ENCODE measurements at places on chromosomes 2 and 18.
A peak's percentile ranks its signal among the peaks of the same experiment; 100 is the strongest.

DNA sequence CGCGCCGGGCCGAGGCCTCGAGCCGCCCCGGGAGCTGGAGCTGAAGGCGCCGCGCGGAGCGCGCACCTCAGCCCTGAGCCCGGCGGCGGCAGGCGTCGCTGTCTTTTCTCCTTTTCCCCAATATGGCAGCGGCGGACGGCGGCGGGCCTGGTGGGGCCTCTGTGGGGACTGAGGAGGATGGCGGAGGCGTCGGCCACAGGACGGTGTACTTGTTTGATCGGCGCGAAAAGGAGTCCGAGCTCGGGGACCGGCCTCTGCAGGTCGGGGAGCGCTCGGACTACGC is 369 bp downstream of the SMCHD1 start:
- DNase-seq, result peak; percentile 36

DNA sequence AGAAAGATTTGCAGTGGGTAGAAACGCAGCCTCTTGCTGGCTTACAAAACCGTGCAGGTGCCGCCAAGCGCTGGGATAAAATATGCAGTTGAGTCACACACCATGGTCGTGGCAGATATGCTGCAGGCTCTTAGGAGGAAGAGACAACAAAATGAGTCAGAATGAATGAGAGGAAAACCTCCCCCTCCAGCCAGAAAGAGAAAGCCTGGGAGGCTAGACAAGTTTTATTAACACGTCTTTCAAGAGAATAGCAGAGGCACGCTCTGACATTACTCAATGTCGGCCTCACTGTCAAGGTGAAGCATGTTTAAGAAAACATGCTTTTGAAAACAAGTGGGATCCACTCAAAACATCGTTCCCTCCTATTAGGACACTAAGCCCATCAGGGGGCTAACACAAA is 37.1 kb upstream of the ZCCHC2 start:
- DNase-seq, result no peak

DNA sequence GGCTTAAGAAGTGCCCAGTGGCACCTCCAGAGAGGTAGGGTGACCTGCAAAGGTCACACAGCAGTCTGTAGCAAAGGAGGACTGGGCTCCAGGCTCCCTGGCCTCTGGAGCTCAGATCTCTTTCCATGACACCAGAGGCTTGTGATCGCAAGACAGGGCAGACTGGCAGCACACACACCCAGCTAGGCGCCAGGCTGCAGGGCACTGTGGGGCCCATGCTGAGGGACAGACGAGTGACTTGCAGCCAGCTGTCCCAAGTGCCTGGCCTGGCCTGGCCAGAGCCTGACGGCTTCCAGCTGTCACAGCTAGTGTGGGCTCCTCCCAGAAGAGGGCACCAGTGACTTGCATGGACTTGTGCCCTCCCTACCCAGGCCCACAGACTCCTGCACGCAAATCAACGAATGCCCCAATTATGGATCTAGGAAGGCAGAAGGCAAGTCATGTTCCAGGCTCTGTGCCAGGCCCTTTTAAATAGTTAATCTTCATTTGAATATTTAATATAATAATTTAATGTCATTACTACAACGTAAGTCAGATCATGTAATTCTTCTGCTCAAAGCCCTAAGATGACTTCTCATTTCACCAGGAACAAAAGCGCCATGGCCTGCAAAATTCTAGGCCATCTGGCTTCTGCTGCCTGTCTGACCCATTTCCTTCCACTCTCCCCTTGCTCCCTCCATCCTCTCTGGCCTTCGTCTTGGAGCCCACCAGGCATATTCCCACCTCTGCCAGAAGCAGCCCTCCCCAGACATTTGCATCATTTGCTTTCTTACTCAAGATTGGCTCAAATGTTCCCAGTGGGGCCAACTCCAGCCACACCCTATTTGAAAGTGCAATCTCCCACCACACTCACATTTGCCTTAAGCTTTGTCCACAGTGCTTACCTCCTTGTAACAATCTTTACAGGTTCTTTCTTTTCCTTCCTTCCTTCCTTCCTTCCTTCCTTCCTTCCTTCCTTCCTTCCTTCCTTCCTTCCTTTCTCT is 3.7 kb upstream of the SPEG start:
- no peak for DNase-seq

- no peak for DNase-seq
These were observed 52.2 kb downstream of the CUL3 start for GRCh38 chr2:224532931-224533330.

GRCh38 chr2:26725521-26725820 is 32.9 kb downstream of the KCNK3 start:
- no peak for DNase-seq

- no peak for DNase-seq
These were observed 146.5 kb downstream of the SH3BP4 start for GRCh38 chr2:235098269-235098668.

GRCh38 chr18:31679791-31680432 is 4.5 kb downstream of the B4GALT6 start:
- no peak for DNase-seq

DNA sequence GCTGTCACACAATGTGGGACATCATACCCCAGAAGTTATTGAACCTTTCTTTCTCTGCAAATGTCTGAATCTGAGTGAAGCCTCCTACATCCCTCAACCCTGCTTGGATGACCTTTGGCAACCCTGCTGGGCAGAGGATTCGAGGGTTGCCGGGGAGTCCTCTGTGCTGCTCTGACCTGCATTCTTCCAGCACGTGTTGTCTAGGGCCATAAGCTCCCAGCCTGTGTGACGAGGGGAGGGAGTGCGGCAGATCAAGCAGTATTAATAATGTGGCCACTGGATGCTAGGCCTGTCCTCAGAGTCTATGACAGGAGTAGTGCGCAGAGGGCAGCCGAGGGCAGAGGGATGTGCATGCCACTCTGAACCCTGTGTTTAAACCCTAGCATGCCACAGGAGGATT is 58.8 kb downstream of the RPL37A start:
- no peak for DNase-seq

DNA sequence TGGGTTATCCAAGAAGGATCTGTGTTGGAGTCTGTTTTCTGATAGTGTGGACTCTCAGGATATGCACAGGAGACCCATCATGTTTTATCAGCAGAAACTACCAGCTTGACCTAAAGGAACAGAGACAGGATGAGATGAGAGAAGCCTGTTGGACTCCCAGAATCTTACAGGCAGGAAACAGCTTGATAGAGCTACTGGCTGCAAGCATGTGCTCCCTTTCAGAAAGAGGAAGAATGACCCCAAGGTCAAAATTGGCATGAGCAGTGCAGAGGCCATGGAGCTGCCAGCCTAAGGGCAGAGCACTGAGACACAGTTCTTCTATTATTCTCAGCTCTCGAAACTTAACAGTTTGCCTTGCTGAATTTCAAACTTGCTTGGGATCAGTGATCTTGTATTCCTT is 135.2 kb upstream of the NFATC1 start:
- peak; percentile 39 for DNase-seq

- DNase-seq, result no peak
These were observed 8.2 kb downstream of the NFATC1 start for GRCh38 chr18:79403723-79404566.

DNA sequence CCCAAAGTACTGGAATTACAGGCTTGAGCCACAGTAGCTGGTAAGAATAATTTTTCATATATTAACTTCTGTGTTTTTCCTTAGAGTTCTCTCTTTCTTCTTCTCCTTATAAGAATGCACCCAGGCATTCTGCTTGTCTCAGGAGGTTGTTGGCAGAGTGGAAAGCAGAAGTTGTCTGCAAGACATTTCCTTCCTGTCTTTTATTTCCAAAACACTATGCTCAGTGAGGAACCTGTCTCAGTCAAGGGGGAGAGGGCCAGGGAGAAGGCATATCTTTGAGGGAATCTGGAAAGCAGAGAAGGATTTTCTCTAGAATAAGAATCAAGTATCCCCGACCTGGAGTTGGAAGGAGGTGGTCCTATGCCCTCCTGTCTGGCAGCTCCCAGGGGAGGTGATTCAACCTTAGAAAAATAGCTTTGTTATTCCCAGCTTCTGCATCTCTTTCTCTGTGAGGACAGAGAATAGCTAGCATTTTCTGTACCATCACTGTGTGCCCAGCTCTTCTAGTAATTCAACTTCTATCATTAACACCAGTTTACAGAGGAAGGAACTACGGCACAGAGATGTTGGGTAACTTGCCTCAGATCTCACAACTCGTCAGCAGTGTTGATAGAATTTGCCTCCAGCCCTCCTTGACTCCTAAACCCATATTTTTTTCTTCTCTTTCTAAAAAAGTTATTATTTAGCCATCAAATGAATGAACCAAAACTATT is 3.8 kb upstream of the LPIN2 start:
- DNase-seq, result peak; percentile 97

GRCh38 chr2:179954026-179954425 is 53.1 kb downstream of the CWC22 start:
- DNase-seq, result no peak

- peak; percentile 22 for DNase-seq
These were observed 2.0 kb upstream of the THUMPD2 start for GRCh38 chr2:39780825-39781600.

DNA sequence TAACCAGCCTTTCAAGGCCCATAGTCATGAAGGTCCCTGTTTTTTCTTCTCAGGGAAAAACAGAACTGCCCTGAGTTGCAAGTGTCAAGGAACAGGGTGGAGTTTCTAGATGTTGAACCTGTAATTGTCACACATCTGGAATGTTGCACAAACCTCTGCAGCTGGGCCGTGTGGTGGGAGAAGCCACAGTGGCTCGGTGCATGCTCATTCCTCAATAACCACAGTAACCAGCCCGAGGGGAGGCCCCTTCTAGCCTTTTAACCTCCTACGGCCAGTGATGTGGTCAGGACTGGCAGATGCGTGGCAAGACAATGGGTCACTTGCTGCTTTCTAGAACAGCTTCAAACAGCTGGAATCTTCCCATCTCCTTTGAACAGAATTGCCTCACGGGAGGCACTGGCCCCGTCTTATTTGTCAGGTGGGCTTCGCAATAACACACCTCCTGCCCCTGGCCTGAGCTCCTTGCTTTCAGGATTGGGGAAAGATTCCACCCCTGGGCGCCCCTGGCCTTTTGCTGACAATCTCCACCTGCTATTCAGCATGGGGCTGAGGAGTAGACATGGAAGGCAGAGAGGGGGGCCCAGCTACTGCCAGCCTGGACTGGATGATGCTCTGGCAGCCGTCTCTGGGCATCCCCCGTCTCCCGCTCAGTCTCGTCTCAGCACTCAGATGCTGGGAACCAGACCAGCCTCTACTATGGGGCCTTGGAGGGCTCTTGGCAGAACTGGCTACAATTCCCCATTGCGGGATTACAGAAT is 102.9 kb downstream of the KLHL29 start:
- DNase-seq, result peak; percentile 15

- peak; percentile 36 for DNase-seq
These were observed 45.2 kb downstream of the PCBP1 start for GRCh38 chr2:70132244-70133126.

DNA sequence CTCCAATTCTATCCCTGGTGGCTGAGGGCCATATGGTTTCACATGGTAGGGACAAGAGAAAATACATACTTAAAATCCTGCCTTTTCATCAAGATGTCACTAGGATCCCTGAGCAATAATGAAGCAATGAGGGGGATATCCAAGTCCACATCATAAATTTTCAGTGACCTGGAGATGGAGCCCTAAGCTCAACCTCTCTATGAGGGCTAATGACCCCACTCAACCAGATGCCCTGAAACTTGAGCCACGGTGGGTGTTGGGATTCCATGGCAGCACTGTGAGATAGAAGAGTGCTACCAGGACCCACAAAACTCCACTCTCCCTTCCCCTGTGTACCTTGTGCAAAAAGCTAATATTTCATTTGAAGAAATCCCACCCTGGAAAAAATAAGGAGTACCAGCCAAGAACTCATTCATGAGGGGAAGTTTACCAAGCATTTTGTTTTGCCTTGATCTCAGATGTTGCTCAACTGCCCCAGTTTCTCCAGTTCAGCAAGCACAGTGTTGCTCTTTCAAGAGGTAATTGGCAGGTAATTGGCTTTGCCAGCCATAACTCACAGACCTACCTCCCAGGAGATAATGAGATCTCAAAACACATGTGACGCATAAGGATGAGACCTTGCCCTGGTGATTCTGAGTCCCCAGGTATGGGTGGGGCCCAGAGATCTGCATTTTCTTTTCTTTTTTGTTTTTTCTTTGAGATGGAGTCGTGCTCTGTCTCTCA is 51.0 kb upstream of the TTC39C start:
- no peak for DNase-seq

DNA sequence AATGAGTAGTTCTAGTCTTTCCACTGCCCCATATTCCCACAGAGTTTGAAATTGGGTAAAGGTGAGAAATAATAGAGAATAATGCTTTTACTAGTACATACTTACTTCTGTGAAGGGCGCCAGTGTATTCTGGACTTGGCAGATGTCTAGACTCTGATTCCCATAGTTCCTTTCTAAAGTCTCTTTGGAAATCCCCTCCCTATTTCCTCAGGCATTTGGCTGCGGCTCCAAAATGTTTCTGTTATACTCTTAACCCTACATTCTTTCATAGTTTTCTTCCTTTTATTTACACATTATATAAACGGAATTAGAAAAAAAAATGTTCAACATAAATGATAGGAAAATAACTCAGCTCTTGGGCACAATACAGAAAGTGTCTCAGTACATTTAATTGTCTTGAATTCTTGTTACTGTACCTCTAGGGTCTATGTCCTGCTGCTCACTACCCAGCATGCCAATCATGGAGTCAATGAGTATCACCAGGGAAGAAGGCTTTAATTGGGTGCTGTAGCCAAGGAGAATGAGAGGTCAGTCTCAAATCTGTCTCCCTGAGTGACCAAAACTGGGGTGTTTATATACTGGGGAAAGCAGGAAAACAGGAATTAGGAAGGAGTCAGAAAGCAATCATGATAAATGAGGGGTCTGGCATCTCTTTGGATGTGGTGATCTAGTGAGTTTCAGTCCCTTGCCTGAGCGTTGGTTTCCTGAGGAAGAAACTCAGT is 147.8 kb upstream of the MMADHC start:
- DNase-seq, result no peak

- no peak for DNase-seq
These were observed 73.6 kb downstream of the ARL6IP6 start for GRCh38 chr2:152791979-152792378.

DNA sequence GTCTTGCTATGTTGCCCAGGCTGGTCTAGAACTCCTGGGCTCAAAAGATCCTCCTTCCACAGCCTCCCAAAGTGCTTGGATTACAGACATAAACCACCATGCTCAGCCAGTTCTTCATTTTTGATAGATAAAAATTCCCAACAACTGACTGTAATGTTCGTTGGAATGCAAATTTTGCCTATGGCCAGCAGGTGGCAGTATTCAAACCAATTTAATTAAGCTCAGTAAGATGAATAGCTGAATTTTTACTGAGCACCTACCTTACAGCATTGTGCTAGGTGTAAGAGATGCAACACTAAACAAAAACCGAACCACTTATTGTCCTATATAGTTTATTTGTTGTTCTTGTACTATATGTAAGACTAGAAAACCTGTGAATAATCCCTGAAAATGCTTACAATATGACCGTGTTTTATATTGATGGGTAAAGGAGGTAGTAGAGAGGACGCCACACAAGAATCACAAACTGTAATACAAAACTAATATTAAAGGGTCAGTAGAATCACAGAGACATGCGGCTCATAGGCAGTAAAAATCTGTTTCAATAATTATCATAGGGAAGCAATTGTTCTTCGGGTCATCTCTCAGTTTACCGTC is 8.2 kb upstream of the TMEM182 start:
- DNase-seq, result peak; percentile 60

DNA sequence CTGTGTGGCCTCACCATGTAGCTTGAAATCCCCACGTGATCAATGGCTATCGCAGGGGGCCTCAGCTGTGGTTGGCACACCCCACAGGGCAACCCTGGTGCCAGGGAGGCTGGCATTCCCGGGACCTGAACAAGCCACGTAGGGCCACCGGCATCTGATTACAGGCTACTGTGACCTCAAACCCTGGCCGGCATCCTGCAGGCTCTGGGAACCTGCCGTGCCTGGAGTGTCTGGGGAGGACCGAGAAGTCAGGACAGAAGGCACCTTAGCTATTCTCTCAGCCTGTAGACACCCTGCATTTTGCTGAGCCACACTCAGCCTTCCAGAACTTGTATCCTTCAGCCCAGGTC is 213.0 kb downstream of the GLI2 start:
- DNase-seq, result no peak

All from AML-193 (cell line).